ENCODE measurements at places on chromosomes 5 and 9.

DNA sequence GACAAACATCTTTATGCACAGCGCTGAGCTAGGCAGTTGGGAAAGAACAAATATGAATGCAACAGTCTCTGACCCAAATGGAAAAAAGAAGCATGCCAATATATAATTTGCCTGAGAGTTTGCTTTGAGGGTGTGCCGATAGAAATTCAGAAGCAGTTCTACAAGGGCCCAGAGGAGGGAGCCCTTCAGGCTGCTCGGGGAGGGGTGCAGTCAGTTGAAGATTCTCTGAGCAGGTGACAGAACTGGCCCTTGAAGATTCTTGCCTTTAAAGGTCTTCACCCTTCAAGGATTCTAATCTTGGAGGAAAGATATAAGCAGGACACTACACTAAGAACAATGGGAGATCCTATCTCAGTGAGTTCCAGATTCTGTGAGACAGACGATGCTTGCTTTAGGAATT, 3.7 kb upstream of the PAPPA start:
- H3K4me1 ChIP-seq, result no peaks in the 10 kb centered on the region
- no peak overlapping the region for H3K27ac ChIP-seq
- H3K27me3 ChIP-seq, result no peaks in the 10 kb centered on the region
- no peaks in the 10 kb centered on the region for H3K36me3 ChIP-seq
- no peak for DNase-seq

- no peak for DNase-seq
- H3K4me3 ChIP-seq, result no peak overlapping the region
- no peaks in the 10 kb centered on the region for H3K36me3 ChIP-seq
- no peak overlapping the region for H3K27ac ChIP-seq
- no peaks in the 10 kb centered on the region for H3K27me3 ChIP-seq
- H3K4me1 ChIP-seq, result no peaks in the 10 kb centered on the region
Observed at GRCh38 chr5:120779674-120780073, 315.6 kb downstream of the PRR16 start.

DNA sequence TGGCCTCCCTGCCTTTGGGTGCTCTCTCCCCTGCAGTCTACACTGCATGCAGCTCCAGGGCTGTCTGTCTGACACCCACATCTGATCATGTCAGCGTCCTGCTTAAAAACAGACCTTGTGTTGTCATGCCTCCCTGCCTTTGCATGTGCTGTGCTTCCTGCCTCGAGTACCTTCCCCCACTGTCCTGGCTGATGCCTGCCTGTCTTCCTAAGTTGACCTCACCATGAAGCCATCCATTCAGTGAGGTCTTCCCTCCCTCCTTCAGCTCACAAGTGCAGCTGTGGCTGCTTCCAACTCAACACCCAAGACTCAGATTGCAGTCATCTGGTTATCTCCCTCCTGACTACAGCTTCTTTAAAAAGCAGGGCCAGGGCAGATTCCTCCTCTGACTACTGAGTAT, 5.5 kb downstream of the ANGPTL2 start:
- DNase-seq, result no peak
- no peaks in the 10 kb centered on the region for H3K36me3 ChIP-seq
- H3K27me3 ChIP-seq, result no peaks in the 10 kb centered on the region
- H3K4me1 ChIP-seq, result peaks cover 64% of the 10 kb centered on the region

- H3K27ac ChIP-seq, result no peak overlapping the region
- H3K27me3 ChIP-seq, result no peaks in the 10 kb centered on the region
- no peaks in the 10 kb centered on the region for H3K36me3 ChIP-seq
- DNase-seq, result no peak
Observed at GRCh38 chr9:27470291-27470856, 53.7 kb upstream of the IFNK start.

DNA sequence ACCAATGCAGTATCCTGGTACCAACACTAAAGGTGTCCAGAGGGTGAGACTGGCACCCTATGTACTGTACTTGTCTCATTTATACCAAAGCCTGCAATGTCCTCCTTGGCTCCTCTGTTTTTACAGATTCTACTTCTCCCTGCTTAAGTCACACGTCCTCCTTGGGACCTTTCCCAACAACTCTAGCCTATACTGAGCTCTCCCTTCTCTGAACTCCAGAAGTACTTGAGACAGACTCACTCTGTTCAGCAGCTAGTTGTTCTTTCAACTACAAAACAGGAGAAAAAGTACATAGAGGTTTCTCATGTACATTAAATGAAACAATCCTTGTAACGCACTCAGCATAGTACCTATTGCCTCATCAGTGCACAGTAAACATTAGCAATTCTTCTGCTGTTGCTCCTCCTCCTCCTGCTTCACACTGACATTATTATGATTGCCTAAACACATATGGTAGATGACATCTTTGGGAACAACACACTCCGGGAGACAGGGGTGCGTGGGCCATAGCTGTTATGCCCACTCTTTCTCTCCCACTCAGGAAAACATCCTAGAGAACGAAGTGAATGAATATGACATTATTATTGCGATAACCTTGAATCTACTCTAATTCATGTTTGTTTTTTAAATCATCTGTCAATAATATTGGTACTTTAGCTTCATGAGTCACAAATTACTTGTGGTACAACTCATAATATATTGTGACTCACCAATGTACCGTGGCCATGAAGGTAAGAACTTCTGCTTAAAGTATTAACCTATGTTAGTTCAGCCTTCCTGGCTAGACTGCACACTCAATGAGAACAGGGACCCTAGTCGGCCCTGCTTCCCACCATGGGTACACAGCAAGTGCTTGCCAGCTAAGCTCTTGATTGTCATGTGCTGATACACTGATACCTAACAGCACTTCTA, 180.3 kb upstream of the ADRA1B start:
- no peaks in the 10 kb centered on the region for H3K4me1 ChIP-seq
- no peak overlapping the region for H3K4me3 ChIP-seq
- H3K36me3 ChIP-seq, result no peaks in the 10 kb centered on the region
- H3K27me3 ChIP-seq, result no peaks in the 10 kb centered on the region
- no peak for DNase-seq

GRCh38 chr5:120088412-120088811, 375.7 kb upstream of the PRR16 start:
- no peaks in the 10 kb centered on the region for H3K36me3 ChIP-seq
- no peak overlapping the region for H3K4me3 ChIP-seq
- no peak overlapping the region for H3K27ac ChIP-seq
- H3K4me1 ChIP-seq, result no peaks in the 10 kb centered on the region

- no peak overlapping the region for H3K4me3 ChIP-seq
- H3K27ac ChIP-seq, result no peak overlapping the region
- no peaks in the 10 kb centered on the region for H3K36me3 ChIP-seq
- H3K27me3 ChIP-seq, result no peaks in the 10 kb centered on the region
- no peaks in the 10 kb centered on the region for H3K4me1 ChIP-seq
- DNase-seq, result no peak
Observed at GRCh38 chr5:95424526-95424925, 33.4 kb downstream of the FAM81B start.

GRCh38 chr5:81800797-81801196, 49.9 kb upstream of the SSBP2 start:
- H3K4me3 ChIP-seq, result no peak overlapping the region
- H3K36me3 ChIP-seq, result no peaks in the 10 kb centered on the region
- no peak overlapping the region for H3K27ac ChIP-seq
- no peak for DNase-seq
- H3K4me1 ChIP-seq, result peaks cover 3% of the 10 kb centered on the region

DNA sequence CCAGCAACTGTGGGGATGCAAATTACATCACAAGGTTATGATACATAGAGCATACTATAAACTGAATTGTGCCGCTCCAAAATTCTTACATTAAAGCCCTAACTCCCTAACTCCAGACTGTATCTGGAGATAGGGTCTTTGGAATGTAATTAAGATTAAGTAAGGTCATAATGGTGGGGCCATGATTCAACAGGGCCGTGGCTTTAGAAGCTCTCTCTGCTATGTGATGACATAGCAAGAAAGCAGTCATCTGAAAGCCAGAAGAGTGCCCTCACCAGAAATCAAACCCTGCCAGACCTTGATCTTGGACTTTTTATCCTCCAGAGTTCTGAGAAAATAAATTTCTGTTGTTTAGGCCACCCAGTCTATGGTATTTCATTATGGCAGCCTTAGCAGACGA, 123.9 kb downstream of the FBXL17 start:
- H3K27me3 ChIP-seq, result no peaks in the 10 kb centered on the region
- H3K4me1 ChIP-seq, result no peaks in the 10 kb centered on the region
- H3K27ac ChIP-seq, result no peak overlapping the region
- H3K36me3 ChIP-seq, result no peaks in the 10 kb centered on the region
- DNase-seq, result no peak
- H3K4me3 ChIP-seq, result no peak overlapping the region

GRCh38 chr5:178212241-178213002, 8.1 kb downstream of the HNRNPAB start:
- H3K36me3 ChIP-seq, result peaks cover 91% of the 10 kb centered on the region
- no peak overlapping the region for H3K27ac ChIP-seq
- no peaks in the 10 kb centered on the region for H3K4me1 ChIP-seq
- DNase-seq, result no peak
- H3K4me3 ChIP-seq, result no peak overlapping the region
- no peaks in the 10 kb centered on the region for H3K27me3 ChIP-seq
